ENCODE measurements at places on chromosomes 5 and 9.

DNA sequence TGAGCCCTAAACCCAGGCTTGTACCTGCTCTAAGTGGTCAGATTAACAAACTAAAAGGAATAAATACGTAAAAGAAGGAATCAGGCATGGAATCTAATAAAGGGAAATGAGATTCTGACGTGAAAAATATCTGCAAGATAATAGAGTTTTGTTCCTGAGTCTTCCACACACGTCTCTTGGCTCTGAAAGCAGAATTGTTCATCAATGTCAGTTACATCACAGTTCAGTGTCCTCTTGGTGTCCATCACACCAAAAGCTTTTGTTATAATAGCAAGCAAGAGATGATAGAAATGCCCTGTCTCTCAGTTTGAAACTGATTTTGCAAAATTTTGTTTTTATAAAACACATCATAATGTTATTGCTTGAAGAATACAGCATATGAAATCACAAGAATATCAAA lies 34.7 kb upstream of the NMUR2 start:
- no peak for DNase-seq

- DNase-seq, result no peak
Observed at GRCh38 chr5:180140571-180140970, 68.4 kb downstream of the RASGEF1C start.

DNA sequence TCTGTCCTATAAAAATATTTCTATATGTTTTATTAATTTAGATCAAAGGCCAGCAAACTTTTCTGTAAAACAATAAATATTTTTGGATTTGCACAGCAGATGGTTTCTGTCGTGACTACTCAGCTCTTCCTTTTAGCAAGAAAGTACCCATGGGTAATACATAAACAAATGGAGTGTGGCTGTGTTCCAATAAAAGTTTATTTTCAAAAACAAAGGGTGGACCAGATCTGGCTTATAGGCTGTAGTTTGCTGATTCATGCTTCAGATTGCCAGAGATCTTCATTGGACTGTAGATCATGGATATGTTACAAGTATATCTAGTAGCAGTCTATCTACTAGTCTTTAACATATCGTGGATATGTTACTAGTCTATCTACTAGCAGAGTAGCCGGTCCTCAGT lies 590.5 kb downstream of the CSNK1G3 start:
- no peak for DNase-seq

DNA sequence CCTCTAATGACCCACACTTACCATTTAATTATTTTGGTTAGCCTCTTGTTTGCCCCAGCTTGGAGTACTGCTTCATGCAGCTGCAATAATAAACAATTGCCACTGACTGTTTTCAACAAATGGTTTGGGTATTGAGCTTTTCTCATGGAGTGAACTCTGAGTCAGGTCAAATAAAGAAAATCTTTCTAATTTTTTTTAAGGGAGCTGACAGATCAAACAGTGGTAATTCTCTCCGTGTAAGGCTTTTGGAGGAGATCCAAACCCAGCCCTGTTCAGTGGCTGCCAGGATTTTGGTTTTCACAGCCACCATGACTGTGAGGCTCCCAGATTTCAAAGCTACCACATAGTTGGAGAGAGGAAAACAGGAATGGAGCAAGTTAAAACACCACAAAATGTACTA lies 110.7 kb upstream of the EFNA5 start:
- no peak for DNase-seq

DNA sequence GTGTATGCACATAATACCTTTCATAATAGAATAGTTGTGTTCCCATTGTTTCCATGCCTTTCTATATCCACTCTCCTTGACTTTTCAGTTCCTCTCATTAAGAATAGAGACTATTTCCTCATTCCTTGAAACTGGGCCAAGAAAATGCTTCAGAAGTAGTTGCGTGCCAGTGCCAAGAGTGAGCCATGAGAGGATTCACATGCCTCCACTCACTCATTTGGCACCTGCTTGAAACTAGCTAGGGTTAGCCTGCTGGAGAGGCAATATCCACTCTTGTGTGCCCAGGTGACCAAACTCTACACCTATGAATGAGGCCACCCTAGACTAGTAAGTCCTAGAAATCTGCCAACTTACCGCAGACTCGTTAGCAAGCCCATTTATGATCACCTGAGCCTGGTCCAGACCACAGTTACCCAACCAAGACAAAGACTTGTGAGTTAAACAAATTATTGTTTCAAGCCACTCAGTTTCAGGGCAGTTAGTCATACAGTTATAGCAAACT lies 276.3 kb downstream of the EPB41L4A start:
- peak; percentile 89 for DNase-seq

DNA sequence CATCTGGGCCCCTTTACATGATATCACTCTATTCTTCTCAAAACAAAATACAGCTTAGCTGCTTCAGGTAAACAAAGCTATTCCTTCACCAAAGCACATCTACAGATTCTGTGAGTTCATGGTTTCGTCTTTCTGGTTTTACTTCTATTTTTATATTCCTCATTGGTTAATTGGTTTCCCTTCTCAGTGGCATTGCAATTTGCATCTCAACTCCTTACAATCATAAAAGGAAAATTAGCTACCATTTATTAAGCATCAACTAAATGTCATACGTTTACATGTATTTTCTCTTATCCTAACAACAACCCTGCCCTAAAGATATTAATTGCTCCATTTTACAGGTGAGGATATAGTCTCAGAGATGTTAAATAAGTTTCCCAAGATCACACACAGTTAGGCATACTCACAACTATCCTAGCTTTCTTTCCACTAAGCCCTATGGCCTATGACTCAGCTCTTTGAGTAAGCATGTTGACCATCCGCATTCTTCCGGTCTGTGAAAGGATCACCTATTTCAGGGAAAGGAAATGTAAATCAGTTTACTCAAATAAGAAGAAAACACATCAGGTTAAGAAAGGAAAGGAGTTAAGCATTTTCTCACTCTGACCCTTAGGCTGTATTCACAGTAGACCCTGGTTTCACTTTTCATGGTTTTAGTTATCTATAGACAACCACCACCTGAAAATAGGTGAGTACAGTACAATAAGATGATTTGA lies 146.1 kb downstream of the CAAP1 start:
- no peak for DNase-seq

GRCh38 chr9:116087751-116088194 lies 65.8 kb upstream of the PAPPA start:
- no peak for DNase-seq

- peak; percentile 70 for DNase-seq
Observed at GRCh38 chr5:59542851-59543820, 350.4 kb downstream of the PDE4D start.

DNA sequence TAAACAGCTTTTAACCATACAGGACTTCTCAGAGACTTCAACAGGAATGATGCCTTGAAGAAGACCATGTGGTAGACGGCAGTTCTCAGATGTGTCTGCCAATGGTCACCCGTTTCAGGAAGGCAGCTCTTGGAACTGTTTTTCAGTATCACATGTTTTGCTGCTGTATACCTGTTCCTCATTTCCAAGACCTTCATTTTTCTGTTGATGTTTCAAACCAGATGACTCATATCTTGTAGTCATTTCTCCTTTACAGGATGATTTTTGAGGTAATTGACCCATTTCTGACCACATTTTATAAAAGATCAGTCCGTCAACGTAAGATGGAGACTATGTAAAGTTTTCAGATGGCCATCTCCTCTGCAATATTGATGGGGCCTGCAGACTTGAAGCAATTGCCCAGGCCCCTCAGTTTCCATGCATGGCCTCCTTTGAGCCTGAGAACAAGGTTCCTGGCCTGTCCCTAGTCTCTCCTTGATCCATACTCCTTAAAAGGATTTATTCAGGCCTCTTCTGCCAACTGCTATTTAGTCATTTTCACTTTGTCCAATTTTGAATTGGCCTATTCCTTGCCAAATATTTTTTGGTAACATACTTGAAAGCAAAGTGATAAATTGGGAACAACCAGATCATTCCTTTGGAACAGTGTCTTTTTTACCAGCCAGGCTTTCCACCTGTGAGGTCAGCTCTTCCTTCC lies 128.6 kb downstream of the PDZD2 start:
- DNase-seq, result no peak

- DNase-seq, result peak; percentile 16
Observed at GRCh38 chr5:14665101-14665822, 744 bp downstream of the OTULIN start.

DNA sequence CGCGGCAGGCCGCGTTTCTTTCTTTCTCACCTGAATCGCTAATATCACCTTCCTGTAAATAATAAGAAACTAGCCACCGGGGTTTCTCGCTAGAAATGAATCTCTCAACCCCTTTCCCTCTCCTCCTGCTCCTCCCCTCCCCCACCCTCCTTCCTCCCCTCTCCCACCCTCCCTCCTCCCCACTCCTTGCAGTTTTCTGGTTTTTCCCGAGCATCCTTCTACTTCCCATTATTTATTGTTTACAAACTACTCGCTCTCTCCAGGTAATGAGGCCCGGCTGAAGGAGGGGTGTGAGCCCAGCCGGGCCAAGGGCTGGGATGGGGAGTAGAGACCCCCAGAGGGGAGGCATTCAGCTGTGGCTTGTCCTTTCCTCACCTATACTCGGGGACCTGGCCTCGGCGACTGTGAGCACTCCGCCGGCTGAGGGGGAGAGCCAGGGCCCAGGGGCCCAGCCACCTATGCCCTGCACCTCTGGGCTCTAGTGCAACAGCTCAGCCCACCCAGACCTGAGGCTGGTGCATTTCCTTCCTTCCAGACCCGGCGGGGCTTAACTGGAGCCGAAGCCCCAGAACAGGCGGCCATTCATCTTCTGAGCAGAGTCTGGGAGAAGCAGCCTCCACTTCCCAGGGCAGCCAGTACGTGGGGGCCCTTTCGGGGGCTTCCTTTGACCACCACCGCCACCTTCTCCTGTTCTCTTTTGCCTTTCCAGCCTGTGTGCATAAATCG lies 2.1 kb upstream of the IRX4 start:
- no peak for DNase-seq

GRCh38 chr5:76576996-76577395 lies 46.2 kb downstream of the F2RL2 start:
- no peak for DNase-seq

DNA sequence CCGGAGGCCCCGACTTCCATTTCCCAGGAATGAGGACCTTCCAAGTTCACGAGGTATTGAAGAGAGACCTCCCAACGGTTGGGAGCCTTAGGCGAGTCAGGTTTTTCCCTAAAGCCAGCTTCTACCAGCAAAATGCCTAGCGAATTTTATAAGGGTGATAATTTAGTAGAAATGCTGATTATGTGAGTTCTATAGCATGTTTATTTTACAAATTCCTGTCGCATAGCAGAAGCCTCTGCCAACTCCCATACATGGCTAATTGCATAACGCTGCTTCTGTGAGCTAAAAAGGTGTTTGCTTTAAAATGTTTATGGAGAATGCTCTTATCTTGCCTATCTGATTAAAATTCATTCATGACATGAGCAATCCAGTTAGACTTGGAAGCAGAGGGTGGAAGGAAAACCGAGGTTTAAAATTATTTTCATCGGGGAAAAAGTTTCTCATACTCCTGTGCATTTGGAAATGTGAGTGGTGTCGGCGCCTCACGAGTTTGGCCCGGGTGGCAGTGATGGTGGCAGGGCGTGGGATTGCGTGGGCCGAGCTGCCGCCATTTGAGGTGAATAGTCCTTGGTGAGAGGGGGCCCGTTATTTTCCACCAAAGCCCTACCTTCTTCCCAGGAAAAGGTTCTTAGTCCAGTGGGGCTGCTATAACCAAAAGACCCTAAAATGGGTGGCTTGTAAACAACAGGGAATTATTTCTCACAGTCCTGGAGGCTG lies 104.4 kb upstream of the FCN2 start:
- DNase-seq, result no peak

DNA sequence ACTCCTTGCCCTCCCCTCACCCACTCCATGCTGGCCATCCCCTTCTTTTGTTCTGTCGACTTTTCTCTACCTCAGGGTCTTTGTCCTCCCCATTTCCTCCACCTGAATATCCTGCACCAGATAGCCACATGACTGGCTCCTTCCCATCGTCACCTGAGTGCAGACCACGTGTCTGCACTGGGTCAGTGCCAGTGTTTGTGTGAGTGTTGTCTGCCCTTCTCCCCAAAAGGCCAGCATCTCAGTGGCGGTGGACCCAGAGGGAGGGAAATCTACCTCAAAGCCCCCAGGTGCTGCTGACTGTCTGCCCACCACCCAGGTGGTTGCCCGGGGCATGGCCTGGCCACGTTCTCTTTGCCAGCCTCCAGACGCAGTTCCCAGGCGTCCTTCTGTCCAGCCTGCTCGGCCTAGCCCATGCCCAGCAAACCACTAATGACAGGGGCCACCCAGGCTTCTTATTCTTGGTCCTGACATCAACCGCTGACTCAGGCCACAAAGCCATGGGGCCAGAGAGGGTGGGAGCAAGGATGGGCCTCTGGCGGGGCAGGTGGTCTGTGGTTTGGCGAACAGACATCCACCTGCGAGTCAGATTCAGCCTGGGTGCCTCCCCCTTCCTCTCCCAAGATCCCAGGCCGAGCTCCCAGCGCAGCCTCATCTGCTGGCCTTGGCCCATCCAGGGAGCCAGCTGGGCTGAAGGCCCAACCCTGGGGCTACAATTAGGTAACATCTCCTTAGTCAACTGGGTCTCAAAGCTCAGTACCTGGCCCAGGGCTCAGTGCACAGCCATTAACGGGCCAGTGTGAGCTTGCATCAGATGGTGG lies 5.5 kb upstream of the NINJ1 start:
- DNase-seq, result no peak

GRCh38 chr5:164289526-164289925 lies 784.1 kb downstream of the MAT2B start:
- no peak for DNase-seq

DNA sequence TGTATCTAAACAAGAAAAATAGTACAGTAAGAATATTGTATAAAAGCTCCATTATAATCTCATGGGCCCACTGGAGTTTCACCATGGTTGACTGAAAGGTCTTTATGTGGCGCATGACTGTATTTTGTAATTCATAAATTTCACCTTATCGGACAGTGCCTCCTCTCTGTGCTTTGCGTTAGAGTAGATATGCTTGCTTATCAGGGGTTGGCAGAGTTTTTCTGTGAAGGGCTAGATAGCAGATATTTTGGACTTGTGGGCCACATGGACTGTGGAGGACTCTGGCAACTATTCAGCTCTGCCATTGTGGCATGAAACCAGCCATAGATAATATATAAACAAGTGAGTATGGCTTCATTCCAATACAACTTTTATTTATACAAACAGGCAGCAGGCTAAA lies 23.2 kb downstream of the GAPVD1 start:
- DNase-seq, result peak; percentile 39

- DNase-seq, result no peak
Observed at GRCh38 chr9:134970719-134971118, 53.0 kb upstream of the FCN1 start.

DNA sequence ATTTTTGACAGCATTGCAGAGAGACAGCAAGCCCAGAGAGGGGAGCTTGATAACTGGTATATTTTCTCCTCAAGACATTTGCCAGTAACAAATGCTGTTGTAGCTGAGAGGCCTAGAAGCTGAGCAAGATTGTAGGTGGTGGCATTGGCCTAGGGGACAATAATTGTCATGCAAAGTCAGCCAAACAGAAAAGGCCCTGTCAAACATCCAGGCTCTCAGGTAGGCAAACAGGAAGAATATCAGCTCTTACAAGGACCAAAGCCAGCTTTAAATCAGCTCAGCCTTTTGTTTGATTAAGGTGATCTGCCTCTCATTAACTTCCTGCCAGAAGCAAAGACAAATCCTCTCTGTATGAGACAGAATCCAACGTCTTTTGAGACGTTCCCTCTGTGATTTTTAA lies 29.7 kb upstream of the BARX1 start:
- no peak for DNase-seq
